Inflammatory macrophage (primary cell): ENCODE measurements at places on chromosomes 7 and 10.

GRCh38 chr7:17640730-17641377 is 299.4 kb downstream of the SNX13 start:
- peak; percentile 53 for DNase-seq

DNA sequence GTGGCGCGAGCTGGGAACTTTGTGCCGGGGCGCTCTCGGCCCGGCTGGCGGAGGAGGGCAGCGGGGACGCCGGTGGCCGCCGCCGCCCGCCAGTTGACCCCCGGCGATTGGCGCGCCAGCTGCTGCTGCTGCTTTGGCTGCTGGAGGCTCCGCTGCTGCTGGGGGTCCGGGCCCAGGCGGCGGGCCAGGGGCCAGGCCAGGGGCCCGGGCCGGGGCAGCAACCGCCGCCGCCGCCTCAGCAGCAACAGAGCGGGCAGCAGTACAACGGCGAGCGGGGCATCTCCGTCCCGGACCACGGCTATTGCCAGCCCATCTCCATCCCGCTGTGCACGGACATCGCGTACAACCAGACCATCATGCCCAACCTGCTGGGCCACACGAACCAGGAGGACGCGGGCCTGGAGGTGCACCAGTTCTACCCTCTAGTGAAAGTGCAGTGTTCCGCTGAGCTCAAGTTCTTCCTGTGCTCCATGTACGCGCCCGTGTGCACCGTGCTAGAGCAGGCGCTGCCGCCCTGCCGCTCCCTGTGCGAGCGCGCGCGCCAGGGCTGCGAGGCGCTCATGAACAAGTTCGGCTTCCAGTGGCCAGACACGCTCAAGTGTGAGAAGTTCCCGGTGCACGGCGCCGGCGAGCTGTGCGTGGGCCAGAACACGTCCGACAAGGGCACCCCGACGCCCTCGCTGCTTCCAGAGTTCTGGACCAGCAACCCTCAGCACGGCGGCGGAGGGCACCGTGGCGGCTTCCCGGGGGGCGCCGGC is 870 bp downstream of the FZD1 start:
- DNase-seq = peak; percentile 52

DNA sequence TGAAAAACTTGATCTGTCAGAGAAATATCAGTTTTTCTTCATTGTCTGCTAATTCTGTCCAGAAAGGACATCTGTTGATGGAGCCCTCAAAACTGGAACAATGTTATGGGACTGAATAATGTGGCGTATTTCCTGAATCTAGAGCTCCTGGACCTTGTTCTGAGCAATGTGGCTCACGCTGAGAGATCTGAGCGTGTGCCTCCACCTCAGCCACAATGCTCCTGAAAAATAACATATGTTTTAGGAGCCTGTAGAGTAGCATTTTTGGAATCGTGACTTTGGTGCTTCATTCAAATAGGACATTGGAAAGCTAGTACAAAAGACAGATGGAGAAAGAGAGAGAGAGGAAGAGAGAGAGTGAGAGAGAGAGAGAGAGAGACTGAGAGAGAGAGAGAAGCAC is 110.3 kb downstream of the BMPER start:
- DNase-seq = no peak

GRCh38 chr7:112172870-112173567 is 33.2 kb downstream of the DOCK4 start:
- no peak for DNase-seq

DNA sequence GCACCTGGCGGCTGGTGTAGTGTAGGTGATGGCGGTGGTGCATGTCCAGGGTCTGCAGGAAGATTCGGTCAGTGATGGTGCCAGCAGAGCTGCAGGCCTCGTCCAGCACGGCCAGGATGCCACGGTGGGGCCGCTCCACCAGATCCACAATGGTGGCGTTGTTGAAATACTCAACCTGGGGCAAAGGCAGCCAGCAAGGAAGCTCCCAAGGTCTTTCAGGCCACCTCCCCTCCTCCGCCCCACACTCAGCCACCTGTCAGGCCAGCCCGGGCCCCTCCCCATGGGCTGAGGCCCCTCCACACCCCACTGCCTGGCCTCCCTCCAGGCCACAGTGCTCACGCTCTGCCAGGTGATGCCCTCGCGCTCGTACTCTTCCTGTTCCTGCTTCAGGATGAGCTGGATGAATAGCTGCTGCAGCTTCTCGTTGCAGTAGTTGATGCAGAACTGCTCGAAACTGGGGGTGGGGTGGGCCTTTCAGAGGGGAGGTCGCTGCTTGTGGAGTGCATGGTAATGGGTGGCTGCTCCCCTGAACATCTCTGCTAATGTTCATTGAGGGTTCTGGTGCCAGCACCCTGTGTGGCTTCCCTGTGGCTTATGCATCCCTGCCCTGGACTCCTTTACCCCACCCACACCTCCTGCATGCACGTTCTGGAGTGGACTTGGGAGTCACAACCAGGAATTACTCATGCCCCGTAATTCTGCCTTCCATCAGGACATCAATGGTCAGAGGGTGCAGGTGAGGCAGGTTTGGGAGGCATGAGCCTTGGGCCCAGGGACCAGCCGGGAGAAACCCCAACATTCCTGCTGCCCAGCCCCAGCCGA is 8.9 kb downstream of the MYO1G start:
- DNase-seq = no peak

DNA sequence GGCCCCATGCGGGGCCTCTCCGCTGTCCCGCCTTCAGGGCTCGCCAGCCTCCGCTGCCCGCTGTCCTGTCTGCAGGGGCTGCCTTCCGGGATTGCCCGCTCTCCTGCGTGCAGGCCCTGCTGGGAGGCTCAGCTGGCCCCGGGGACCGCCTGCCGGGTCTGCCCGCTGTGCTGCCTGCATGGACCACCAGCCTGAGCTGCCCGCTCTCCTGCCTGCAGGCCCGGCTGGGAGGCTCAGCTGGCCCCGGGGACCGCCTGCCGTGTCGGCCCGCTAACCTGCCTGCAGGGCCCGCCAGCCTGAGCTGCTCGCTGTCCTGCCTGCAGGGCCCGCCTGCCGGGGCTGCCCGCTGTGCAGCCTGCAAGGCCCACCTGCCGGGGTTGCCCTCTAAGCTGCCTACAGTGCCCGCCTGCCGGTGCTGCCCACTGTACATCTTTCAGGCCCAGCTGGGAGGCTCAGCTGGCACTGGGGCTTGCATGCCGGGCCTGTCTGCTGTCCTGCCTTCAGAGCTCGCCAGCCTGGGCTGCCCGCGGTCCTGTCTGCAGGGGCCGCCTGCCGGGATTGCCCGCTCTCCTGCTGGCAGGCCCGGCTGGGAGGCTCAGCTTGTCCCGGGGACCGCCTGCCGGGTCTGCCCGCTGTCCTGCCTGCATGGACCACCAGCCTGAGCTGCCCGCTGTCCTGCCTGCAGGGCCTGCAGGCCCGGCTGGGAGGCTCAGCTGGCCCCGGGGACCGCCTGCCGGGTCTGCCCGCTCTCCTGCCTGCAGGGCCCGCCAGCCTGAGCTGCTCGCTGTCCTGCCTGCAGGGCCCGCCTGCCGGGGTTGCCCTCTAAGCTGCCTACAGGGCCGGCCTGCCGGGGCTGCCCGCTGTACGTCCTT is 165.1 kb downstream of the GLRX3 start:
- peak; percentile 45 for DNase-seq

- no peak for DNase-seq
These were observed 204.5 kb upstream of the RHOBTB1 start for GRCh38 chr10:61148451-61148850.

- no peak for DNase-seq
These were observed 244.4 kb downstream of the CHCHD3 start for GRCh38 chr7:132837529-132837928.

GRCh38 chr7:143013893-143014292 is 13.0 kb downstream of the OR9A2 start:
- DNase-seq = no peak

DNA sequence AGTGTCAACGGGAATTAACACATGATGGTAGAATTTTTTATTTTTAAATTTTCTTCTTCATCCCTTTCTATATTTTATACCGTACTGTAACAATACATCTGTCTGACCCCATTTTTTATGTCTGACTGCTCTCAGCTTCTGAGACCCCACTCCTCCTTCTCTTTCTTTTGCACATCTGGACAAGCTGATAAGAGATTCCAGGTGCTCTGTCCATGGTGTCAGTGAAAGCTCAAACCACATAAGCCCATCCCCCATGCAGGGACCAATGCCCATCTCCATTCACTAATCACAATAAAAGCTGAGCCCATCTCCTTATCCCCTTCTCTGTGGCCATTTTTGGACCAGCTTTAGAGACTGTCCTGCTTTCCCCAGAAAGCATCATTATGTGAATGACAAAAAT is 8.7 kb downstream of the GSDME start:
- DNase-seq = no peak

GRCh38 chr10:113187063-113187777 is 237.2 kb downstream of the TCF7L2 start:
- DNase-seq = no peak

GRCh38 chr7:125098377-125098970 is 168.8 kb upstream of the POT1 start:
- no peak for DNase-seq

- DNase-seq = no peak
These were observed 192.7 kb downstream of the PTPRN2 start for GRCh38 chr7:158394936-158395335.

GRCh38 chr7:47181746-47182361 is 400.1 kb downstream of the TNS3 start:
- DNase-seq = no peak

- peak; percentile 51 for DNase-seq
These were observed 35.8 kb downstream of the SCRN1 start for GRCh38 chr7:29953726-29954347.

GRCh38 chr10:43344051-43344450 is 27.4 kb upstream of the FXYD4 start:
- no peak for DNase-seq

DNA sequence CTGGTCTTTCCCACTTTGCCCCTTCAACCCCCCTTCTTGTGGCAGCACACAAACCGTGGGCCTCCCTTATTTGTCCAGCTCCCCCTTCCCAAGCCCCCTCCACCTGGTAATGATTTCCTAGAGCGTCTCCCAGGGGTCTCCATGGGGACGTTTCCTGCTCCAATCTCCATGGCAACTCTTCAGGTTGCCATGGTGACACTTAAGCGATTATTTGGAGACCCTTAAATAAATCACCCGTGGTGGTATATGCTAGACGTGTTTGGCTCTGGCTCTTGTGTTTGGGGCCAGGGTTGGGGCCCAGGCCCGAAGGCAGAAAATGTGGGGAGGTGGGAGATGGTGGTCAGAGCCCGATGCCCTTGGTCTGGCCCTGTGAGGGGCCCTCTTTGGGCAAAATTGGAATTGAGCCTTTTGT is 41.1 kb upstream of the DLG5 start:
- DNase-seq = no peak

- no peak for DNase-seq
These were observed 6.0 kb downstream of the ASB10 start for GRCh38 chr7:151181011-151181431.

DNA sequence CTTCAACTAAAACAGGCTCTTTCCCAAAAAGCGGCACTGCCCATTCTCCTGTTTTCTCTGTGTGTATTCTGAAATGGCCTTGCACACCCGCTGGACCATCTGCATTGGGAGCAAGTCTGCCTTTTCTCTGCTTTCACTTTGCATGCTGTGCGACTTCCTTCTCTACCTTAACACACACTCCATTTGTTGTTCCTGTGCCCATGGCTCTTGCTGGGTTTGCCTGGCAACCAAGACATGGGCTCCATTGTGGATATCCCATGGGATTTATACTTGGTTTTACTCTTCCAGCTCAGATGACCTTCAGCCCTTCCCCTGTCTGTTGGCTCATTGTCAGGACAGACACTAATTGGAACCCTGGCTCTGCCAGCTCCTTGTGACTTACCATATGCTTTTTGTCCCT is 465.3 kb downstream of the REEP3 start:
- no peak for DNase-seq

DNA sequence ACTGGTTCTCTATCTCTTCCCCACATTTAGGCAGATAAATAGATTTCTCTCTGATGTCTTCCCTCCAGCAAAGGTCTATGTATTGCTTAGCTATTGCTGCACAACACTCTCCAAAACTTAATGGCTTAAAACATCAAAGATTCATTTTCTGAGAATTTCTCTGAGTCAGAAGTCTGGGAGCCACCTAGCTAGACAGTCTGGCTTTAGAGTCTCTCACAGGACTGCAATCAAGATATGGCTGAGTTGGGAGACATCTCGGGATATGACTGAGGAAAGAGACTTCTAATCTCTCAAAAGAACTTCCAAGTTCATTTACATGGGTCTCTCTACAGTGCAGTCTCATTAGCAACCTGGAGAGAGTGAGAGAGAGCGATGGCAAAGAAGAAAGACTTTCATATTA is 553.6 kb upstream of the GHITM start:
- no peak for DNase-seq

- DNase-seq = no peak
These were observed 47.3 kb upstream of the BPGM start for GRCh38 chr7:134599371-134599770.

- DNase-seq = peak; percentile 15
These were observed 959 bp downstream of the DCLRE1C start for GRCh38 chr10:14952851-14953423.

DNA sequence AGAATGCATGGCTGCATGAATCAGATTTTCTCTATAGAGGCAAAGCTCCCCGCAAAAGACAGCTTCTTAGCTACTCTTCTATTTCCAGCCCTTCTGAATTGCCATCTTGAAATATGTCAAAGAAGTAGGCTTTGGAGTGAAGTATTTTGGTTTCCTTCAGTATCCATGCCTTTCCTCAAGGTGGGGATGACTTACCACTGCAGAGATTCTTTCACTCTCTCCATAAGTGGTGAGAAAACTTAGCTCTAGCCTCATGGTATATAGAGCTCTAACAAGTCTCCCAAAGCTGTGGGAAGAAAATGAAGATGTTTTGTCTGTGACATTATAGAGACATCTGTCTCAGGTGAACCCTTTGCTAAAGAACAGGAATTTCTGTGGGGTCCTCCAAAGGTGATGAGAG is 89.6 kb upstream of the ITGB1 start:
- DNase-seq = no peak

DNA sequence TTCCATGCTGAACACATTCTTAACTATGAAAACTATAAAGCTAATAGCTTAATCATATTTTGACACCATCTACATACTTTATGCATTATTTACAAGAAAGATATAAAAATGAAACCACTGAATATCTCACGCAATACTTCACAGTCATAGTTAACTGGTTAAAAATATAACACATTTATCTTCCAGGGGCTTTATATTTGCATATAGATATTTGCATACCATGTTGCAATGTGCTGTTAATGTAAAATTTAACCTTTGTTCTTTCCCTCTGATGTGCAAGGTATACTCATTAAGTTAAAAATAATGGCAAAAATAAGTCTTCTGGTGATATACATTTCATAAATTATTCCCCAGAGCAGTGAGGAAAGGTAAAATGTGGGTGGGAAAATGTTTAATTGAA is 76.9 kb upstream of the MGMT start:
- DNase-seq = no peak

DNA sequence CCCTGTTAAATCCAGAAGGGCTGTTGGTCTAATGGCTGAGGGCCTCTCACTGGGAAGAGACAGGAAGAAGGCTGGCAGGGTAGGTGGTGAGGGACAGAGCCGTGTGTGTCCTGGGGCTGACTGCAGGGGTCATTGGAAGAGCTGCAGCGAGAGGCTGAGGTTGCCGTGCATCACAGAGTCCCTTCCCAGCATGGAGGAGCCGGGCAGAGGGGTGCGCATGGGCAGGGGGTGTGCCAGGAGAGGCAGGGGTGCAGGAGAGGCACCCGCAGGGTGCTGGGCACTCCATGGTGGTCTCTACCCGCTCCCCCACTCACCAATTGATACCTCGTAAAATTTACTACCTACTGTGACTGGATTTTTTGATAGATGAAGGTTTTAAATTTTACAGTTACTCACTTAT is 124.3 kb downstream of the ACTR3B start:
- DNase-seq = no peak
